ENCODE measurements at places on chromosomes 1 and 21.
A peak's percentile ranks its signal among the peaks of the same experiment; 100 is the strongest.

GRCh38 chr1:204868340-204868700 lies 2.3 kb upstream of the NFASC start:
- DNase-seq = no peak

GRCh38 chr1:227764019-227764391 lies 28.8 kb downstream of the SNAP47 start:
- DNase-seq = peak; percentile 40

GRCh38 chr1:222288053-222288452 lies 259.9 kb downstream of the HHIPL2 start:
- peak; percentile 15 for DNase-seq

DNA sequence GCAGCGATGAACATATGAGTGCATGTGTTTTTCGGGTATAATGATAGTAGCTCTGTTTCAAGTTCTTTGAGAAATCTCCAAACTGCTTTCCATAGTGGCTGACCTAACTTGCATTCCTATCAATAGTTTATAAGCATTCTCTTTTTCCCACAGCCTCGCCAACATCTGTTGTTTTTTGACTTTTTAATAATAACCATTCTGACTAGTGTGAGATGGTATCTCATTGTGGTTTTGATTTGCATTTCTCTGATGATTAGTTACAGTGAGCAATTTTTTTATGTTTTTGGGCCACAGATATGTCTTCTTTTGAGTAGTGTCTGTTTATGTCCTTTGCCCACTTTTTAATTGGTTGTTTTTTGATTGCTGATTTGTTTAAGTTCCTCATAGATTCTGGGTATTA lies 10.6 kb upstream of the RUNX1 start:
- DNase-seq = no peak

DNA sequence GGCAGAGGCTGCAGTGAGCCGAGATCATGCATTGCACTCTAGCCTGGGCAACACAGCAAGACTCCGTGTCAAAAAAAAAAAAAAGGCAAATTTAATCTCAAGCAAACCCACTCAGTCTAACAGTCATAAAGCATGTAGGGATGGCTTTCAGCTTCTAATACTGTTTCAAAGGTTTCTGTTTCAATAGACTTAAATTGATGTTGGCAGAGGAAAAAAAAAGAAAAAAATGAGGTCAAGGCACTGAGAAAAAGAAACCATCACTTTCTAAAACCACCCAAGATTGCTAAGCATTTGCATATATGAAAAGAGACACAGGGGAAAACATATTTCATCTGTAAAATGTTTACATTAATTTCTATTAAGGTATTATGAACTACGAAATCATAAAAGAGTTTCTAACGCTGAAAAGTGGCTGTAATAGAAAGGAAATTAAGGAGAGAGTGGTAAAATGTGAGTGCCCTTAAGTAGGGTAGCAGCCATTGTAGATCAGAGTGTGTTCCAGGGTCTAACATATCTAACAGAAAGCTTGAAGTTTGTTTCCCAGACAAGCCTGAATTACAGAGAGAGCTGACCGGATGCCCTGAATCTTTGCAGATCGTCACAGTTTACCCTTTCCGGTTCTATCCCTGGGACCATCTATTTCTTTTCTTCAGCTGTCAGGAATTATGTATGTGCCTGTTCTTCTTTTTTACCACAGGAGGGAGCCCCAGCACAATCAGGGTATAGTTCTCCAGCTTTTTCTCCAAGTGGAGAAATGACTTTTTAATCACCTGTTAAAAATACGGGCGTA lies 70.0 kb downstream of the PLD5 start:
- DNase-seq = peak; percentile 43

DNA sequence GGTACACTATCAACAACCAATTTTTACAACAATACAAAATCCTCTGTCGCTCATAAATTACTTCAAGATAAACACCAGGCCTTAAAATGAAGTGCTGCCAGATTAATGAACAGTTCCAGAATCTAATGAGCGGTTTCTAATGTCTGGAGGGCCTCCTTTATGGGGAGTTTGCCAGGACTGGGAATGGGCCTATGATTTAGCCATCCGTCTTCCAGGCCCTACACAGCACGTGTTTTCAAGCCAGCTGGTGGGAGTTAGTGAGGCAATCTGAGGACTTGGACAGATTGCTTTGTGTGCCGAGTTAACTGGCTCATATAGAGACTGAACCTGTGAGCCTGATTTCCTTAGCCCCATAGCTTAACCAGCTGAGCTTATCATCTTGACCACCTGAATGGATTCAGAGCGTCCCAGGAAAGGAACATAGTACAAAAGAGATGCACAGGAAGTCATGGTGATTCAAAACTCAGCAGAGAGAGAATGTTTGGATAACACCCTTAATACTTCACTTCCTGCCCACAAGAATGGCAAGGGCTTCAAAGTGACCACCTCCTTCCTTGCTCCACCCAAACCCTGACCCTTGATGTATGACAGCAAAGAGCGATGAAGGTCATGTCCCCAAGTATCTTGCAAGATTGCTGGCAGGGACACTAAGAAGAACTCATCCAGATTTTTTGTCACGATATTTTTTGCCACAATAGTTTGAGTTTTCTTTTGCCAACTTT lies 143.5 kb downstream of the SLC30A10 start:
- DNase-seq = no peak

DNA sequence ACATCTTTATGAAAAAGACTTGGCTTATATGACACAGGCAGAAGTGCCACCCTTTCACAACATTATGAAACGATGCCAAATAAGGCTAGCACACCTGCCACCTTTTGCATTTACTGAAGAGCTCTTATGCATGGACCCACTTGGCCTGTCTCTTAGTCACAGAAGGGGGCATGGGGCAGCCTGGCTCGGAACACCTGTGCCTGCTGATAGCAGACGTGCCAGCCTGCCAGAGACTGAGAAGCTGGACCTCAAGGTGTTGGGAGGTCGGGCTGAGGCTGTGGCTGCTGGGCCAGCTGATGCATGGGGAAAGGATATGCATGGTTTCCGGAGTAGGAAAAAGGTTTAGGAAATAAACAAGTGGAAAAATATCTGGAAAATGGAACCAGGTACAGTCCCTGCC lies 21.5 kb downstream of the RCAN1 start:
- DNase-seq = no peak

DNA sequence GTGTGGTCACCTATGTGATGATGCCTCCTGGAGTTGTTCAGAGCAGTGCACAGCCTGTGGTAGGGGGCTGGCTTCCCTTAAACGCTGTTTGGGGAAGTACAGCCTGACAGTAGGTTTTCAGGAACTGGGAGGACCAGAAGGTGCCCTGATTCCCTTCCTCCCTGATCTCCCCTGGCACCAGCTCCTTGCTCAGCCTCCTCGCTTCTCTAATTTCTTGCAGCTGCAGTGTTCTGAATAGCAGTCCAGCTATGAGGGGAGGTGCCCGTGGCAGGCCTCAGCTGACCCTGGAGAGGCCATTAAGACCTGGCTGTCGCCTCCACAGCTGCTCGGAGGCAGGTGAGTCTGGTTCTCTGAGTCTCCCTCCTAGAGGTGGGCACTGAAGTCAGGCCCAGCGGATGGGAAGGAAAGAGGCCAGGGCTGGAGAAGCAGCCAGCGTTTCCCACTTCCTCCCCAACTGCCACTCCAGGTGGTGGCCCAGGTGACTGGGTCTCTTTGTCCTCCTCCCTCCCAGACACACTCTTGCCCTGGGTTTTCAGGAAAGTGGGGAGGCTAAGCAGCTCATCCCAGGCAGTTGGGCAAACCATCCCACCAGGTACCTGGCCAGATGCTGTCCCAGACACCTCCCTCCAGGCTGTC lies 52.0 kb upstream of the RPL11 start:
- DNase-seq = no peak

DNA sequence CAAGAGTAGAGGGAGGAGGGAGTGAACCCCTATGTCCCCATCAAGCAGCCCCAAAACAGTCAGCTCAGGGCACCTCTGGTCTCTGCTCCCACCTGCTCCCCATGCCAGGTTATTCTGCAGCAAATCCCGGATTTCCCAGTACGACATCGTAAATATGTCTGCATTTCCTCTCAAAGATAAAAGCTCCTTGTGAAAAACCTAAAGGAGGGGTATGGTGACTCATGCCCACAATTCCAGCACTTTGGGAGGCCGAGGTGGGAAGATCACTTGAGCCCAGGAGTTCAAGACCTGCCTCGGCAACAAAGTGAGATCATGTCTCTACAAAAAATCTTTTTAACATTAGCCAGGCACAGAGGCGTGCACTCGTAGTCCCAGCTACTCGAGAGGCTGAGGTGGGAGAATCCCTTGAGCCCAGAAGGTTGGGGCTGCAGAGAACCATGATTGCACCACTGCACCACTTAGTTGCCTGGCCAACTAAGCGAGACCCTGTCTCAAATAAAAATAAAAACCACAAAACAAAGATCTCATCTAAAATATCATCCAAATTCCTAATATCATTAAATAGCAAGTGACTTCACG lies 7.1 kb downstream of the ACOT7 start:
- peak; percentile 54 for DNase-seq

DNA sequence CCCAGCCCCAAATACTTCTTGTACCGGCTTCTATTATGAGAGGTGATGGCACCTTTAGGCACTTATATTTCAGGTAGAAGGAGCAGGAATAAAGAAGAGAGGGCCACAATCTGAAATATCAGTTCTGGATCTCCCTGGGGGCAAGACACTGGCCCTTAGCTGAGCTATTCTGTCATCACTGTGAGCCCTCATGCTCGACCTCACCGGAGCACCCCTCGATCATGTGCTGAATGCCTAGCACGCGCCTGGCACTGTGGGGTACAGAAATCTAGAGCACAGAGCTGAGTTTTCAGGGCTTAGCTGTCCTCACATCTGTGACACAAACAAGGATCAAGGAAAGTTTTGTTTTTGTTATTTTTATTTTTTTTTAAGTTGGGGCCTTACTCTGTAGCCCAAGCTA lies 7.6 kb upstream of the MX1 start:
- DNase-seq = no peak

GRCh38 chr21:43923391-43923790 lies 58.4 kb downstream of the AGPAT3 start:
- DNase-seq = no peak

DNA sequence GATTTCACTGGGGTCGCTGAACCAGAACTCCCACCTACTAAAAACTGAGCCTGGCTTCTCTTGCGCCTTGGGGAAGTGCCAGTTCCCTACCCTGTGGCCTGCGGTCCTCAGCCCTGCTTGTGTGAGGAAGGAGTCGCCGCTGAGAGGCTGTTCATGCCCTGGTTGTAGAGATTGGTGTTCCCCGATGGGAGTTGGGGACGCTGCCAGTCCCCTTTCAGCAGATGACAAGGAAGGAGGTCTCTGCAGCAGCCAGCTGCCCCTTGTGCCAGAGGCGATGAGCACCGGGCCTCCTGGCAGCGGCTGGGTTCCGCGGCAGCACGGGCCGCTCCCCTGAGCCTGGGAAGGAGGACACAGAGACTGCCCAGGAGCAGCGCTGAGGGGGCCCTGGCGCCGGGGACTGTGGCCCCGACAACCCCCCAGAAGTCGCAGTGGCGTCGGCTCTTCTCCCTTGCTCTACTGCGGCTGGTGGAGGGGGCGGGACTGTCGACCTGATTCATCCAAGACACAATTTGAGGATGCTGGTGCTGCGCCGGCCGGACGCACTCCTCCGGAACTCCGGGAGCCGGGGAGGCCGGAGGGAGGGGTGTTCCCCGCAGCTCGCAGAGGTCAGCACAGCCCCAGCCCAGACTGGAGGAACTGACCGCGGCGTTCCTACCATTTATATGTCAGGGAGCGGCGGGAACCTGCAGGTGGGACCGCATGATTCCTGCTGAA lies 12.0 kb upstream of the ADORA3 start:
- peak; percentile 45 for DNase-seq

GRCh38 chr21:42547906-42548365 lies 34.3 kb downstream of the SLC37A1 start:
- DNase-seq = no peak

GRCh38 chr21:31198575-31198974 lies 145.5 kb downstream of the TIAM1 start:
- DNase-seq = peak; percentile 79

GRCh38 chr1:155305881-155306391 lies 2.7 kb upstream of the FDPS start:
- no peak for DNase-seq

GRCh38 chr1:30089024-30089430 lies 634.4 kb downstream of the MATN1 start:
- no peak for DNase-seq

- no peak for DNase-seq
These were observed 24.1 kb downstream of the POGZ start for GRCh38 chr1:151435174-151435573.

- DNase-seq = no peak
These were observed 33.9 kb downstream of the SMAP2 start for GRCh38 chr1:40407453-40407852.

- DNase-seq = no peak
These were observed 47.4 kb downstream of the TNN start for GRCh38 chr1:175114996-175115395.

- peak; percentile 63 for DNase-seq
These were observed 2.2 kb downstream of the ITSN1 start for GRCh38 chr21:33644383-33645074.

GRCh38 chr1:156852418-156852874 lies 6.5 kb downstream of the INSRR start:
- DNase-seq = peak; percentile 32

DNA sequence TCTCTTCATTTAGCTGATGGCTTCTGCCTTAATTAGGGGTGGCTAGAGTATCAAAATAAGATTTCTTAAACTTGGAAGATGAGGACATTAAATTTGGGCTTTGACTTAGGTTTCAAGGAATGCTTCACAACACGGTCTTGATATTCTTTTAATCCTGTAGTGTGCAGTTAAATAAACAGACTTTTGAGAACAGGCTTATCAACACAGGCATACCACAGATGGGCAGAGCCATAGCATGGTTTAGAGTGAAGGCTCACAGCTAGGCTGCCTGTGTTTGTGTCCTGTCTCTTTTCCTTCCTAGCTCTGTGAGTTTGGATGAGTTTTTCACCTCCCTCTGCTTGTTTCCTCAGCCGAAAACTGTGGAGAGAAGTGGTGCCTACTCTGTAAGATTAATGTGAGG lies 102.3 kb upstream of the IPO9 start:
- no peak for DNase-seq

DNA sequence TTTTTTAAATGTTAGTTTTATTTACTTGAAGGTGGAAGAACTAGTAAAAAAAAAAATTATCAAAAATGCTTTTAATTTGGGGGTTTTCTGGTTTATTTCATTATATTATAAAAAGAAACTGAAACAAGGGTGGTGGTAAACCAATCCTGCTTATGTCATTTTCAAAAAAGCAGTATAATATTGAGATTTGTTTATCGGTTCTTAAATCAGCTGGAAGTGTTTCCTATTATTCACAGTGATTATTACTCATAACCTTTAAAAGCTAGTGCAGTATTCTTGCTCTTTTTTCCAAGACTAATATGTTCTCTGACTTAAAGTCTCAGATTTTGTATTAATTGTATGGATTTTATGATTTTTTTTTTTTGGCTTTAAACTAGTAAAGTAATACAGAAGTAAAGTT lies 5.4 kb upstream of the LRRC40 start:
- DNase-seq = no peak

DNA sequence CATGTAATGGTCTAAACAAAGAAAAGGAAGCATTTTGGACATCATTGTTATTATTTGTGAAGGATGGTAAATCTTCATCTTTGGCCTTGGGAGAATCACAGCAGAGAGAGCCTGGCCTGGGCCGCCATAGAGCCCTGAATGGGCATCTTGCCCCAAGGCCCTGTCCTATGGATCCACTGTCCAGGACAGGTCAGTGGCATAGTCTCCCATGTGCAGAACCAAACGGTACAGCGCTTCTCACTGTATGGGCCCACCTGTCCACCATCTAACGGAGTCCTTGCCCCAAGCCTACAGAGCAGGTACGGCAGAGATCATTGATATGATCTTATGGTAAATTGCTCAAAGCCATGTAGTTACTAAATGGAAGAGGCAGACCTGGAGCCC lies 185.7 kb downstream of the FOXD2 start:
- no peak for DNase-seq

Data from astrocyte of the spinal cord (primary cell).